ENCODE measurements at places on chromosomes 1 and 21.
A peak's percentile ranks its signal among the peaks of the same experiment; 100 is the strongest.

DNA sequence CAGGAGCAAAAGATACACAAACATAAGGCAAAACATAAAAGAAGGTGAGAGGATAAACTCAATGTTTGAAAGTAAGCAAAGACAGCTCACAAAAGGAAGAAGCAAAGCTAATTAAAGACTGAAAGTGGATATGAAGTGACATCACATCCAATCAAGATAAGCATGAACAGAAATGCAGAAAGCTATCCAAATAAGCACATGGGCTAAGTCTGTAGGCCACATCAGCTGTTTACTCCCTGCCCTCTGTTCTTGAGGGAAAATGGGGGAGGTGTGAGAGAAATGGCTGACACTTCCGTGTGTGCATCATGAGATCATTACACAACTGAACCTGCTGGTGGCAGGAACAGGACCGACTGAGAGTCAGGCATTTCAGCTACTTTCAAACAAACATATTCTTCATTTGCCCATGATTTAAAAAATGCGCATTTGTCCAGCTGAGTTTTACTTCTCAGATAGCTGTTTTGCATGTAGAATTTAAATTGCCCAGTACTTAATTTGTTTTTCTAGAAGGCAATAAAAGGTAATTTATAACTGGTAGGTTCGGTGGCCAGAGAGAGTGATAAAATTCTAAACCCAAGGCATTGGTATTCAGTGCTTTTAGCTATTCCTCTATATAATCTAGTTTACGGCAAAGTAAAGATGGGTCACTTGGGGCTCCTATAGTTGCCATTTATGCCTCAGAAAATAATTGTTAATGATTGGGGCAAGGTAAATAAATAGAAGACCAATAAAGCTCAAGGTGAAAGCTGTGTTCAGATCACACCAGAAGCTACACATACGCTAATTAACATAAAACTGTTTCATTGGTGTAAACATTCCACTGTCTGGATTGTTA lies 27.2 kb upstream of the MAN1A2 start:
- DNase-seq, result peak; percentile 13

DNA sequence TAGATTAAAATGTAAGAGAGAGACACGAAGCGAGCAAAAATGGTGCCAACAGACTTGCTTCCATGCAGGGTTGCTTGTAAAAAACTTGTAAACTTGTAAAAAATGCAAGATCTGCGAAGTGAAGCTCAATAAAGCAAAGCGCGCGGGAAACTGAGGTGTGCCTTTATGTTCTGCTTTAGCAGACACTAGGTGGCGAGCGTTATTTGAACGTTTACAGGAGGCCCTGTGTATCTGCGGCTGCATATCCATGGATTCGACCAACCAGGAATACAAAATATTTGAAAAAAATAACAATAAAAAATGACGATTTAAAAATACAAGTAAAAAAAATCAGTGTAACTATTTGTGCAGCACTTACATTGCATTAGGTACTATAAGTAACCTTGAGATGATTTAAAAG lies 1.5 kb downstream of the UBE2G2 start:
- DNase-seq, result no peak

DNA sequence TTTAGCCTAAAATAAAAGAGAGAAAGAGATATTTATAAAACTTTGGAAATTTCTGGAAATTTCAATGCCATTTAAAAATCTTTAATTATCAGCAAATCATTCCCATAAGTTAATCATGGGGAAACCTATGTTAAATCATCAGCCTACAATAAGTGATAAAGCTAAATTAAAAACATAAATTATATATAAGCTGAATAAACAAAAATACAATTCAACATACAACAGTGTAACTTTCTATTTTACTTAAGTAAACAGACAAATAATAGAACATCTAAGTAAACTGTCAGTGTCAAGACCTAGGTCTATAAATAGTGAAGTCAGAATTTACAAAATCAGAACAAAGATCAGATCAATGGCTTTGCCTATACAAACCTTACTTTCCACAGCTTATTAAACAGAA lies 57.5 kb downstream of the EPRS1 start:
- no peak for DNase-seq

- DNase-seq, result no peak
Measured at GRCh38 chr21:45267390-45267760, 20.3 kb downstream of the POFUT2 start.

DNA sequence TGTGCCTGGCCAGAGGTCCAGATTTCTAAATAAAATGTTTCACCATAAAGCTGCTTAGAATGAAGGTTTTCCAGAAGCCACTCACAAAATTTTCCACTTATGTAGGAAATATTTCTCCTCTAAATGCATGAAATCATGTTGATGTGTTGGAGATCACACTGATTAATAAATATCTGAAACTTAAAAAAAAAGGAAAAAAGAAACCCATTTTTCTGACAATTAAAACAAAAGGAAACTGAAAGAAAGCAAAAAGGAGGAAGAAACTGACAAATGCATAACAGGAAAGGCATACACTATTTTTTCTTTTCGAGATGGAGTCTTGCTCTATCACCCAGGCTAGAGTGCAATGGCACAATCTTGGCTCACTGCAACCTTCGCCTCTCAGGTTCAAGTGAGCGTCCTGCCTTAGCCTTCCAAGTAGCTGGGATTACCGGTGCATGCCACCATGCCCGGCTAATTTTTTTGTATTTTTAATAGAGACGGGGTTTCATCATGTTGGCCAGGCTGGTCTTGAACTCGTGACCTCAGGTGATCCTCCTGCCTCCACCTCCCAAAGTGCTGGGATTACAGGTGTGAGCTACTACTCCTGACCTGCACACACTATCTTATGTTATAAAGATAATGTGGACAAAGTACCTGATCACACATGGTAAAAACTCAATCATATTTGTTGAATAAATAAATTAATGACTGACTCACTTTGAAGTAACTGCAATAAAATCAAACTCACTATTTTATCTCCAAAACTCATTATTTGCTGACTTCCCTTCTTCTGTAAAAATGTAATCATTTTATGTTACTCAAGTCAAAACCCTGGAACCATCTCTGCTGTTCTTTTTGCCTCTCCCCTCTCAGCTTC lies 149.8 kb upstream of the NR5A2 start:
- DNase-seq, result no peak

DNA sequence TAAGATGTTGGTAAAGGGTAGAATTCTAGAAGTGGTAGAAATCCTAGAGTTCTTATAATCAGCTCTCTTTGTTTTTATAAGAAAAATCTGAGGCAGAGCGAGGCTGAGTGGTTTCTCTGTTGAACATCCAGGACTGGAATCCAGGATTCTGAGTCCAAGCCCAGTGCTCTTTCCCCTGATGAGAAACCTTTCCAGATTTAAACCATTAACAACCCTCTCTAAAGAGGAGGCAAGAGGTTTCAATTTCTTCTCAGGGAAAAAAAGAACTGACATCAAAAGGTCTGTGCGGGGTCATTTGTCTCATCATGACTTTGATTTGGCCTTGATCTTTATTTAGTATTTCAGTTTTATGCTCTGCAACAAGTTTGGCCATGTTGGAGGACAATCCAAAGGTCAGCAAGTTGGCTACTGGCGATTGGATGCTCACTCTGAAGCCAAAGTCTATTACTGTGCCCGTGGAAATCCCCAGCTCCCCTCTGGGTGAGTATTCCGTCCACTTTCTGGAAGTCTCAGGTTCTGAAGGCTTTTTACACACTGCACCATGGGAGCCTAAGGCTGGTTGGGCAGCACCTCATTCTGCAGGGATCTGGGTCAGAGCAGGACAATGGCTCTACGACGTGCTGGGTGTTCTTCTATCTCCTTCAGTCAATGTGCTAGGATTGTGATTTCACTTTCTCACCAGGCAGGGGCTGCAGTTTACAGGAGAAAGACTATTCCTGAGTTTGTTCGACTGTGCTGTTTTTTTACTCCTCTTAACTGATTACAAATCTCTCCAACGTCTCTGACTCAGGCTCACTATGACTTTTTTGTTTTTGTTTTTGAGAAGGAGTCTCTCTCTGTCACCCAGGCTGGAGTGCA lies 18.9 kb upstream of the CCT8 start:
- no peak for DNase-seq

GRCh38 chr1:178484698-178485225 lies 12.0 kb downstream of the CLEC20A start:
- DNase-seq, result no peak

DNA sequence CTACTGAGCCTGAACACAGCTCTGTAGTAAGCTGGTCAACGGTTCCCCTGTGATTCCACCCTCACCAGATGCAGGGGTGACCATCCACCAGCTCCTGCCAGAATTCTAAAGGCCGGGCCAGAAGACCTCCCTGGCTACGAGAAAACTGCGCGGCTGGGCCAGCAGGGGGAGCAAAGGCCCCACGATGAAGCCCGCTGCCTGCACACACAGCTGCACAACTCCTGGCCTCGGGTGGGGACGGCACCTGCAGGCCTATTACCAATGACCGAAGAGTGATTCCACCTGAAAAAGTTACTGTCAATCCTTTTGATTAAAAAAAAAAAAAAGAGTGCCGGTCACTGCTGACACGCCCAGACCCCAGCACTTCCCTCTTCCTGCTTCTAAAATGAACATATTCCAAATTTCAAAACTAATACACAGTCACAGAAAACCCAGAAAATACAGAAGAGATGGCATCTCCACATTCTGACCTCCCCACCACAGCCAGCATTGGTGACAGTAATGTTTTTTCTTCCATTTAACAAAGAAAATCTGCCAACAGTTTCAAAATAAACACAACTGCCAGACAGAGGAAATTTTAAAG lies 49.8 kb upstream of the RIPK4 start:
- DNase-seq, result peak; percentile 34

DNA sequence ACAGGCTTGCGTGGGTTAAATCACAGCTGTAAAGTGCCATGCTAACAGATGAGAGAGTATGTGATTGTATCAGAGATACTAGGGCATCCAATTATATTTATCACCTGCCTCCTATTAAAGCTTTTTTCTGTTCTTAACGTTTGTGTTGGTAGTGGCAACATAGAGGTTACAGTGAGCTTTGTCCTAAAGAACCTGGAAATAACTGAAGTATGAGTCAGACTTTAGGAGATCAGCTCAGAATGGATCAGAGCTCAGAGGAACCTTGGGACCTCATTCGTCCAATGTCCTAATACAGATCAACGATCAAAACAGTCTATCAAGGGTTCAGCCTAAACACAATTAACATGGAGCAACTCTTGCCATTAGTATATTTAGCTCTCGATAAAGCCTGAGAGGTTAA lies 81.0 kb downstream of the RGS7 start:
- no peak for DNase-seq

GRCh38 chr1:218305472-218306064 lies 20.5 kb downstream of the RRP15 start:
- DNase-seq, result no peak

DNA sequence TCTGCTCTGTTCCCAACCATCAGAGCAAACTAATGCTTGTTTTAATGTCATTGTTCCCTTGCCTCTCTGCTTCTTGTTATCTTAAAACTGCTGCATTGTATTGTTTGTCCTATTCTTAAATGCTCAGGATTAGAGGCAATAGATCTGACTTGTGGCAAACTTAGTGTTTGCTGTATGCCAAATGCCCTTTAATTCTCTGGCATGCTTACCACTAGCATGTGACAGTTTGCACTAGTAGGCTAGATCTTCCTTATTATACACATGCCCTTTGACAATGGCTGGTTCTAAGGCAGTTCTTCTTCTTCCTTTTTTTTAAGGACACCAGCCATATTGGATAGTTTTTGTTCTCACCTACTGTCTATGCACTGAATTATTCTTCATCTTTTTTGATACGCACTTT lies 30.1 kb downstream of the PALMD start:
- DNase-seq, result no peak

GRCh38 chr1:218439541-218440295 lies 94.6 kb downstream of the TGFB2 start:
- no peak for DNase-seq

DNA sequence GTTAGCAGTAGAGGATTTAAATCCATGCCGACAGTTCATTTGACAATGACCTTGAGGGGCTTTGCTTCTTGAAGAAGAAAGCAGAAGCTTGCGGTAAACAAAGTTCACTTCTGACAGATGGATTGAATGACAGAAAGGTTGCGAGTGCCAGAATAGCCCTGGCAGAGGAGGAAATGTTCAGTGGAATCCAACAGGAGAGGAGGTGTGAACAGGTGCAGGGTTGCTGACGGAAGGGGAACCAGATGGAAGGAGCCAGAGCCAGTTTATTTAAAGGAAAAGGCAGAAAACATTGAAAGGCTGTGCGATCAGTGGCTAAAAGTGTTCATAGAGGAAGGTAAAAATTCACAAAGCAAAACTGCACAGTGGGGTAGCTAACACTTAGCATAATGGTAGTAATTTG lies 141.0 kb downstream of the SDCCAG8 start:
- no peak for DNase-seq

DNA sequence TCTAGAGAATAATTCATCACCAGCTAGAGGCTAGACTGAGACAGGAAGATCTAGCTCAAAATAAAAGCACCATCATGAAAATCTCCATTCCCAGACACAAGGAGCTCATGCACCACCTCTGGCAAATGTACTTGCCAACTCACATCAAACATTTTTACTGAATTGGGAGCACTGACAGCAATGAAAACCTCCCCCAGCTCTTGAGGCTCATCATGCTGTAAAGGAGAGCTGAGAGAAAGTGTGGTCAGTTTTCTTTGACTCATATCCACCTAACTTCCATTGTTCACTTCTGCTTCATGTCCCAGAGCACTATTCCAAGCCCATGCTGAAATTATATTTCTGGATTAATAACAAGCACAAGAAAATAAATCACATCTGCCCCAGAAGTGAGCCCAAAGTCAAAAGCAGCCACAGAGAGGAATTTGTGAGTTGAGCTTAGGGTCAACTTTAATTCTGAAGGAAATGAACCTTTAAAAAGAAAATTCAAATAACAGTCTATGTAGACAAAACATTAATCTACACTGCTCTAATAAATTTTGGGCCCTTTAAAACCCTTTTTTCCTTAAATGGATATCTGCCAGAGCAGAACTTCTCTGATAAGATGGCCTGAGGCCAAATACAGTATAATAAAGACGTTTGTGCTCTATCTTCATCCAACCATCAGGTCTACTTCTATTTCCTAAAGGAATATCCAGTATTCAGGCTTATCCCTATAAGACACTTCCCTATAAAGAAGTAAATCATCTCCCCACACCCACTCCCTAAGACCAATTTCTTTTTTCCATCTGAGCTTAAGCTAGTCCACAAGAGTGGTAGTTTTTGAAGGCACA lies 85.9 kb upstream of the ADAM30 start:
- no peak for DNase-seq

DNA sequence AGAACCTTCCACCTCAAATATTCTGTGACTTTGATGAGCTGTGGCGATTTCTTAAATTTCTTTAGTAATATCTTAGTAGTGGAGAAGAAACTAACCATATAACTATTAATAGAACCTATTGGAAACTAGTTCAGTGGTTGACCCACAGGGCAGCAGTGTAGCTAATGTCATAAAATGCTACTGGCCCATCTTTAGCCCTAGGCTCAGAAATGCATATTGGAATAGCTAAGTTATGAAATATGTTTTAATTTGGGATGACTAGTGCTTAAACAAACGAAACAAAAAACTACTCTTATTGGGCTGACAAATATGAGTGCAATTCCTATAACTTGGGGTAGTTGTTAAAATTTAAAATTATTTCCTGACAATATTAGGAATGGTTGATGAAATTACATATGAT lies 20.2 kb downstream of the MACO1 start:
- no peak for DNase-seq

GRCh38 chr1:164651351-164651951 lies 92.5 kb downstream of the PBX1 start:
- DNase-seq, result no peak
